Fibroblast of skin of right biceps (primary cell): ENCODE measurements at places on chromosomes 7 and 10.
A peak's percentile ranks its signal among the peaks of the same experiment; 100 is the strongest.

DNA sequence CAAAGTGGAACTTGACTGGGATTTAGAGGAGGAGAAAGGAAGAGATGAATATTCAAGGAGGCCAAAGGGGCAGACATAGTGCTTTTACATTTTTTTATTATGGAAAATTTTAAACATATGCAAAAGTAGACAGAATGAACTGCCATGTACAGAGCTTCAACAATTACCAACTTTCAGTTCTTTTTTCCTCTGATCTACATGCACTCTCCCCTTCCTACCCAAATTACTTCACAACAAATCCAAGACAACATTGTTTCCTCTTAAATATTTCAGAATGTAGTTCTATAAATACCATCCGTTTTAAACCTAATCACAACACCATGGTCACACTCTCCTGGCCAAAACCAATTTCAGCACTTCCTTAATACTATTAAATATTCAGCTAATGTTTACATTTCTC, 83.5 kb upstream of the FZD1 start:
- DNase-seq: no peak

DNA sequence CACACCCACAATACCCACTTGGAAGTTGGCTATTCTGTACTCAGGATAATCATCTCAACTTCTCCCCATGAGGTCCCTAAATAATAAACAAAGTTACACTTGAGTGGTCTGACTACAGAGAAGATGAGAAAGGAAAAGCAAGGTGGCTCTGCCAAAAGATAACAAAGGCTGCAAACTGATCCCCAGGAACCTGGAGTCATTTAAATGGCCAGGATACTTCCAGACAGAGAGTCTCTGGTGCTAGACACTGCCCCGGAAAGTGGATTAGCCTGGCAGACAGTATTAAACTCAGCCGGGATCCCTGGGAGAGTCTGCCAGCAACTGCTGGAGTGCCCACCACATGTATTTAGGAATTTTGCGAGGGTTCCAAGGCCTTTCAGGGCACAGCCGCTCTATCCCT, 93.7 kb downstream of the DGKI start:
- DNase-seq: no peak

DNA sequence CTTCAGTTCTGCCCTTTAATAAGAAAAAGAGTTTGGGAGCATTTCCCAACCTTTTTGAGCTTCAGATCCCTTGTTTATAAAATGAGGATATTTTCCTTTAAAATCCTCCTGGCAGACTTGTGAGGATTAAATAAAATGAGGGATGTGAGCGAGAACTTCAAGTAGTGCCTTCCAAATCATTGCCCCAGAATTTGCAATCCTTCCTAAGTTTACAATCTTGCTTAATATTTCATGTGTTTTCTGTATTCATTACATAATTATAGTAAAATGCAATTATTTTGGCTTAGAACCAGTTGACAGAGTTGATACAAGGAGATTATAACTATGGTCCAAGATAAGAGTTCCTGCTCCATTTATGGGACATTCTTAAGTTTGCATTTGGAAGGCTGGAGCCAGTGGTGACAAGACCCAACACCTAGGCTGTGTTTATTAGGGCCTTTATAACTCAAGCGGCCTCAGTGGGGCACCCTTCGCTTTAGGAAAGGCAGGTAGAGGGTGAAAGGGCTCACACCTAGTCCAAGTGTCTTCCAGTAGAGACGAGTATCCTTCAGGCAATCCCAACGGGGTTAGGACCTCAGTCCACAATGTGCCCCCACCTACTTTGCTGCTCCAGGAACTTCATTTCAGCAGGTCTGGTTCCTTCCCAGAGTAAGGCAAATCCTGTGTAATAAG, 317.5 kb downstream of the WDR11 start:
- DNase-seq: no peak

DNA sequence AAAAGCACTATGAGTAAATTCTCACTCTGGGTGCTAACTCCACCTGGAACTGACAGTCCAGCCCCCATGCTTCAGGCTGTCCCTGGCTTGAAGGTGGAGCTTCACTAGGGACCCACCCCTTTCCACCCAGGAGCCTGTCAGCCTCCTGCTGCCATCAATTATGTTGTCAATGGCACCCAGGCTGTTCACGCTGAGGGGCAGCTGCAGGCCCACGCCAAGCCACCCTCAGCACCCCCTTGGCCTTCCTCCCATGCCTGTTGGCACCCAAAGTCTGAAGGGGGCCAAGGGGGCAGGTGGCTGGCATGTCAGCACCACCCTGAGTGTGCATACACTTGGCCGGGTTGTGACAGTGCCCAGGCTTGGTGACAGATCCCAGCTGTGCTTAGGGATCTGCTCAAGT, 149.3 kb downstream of the NXPH1 start:
- DNase-seq: no peak

- DNase-seq: no peak
Measured at GRCh38 chr7:151107882-151108281, 21.6 kb downstream of the AGAP3 start.

- peak; percentile 51 for DNase-seq
Measured at GRCh38 chr7:46682836-46683624, 762.0 kb upstream of the IGFBP3 start.

- DNase-seq: no peak
Measured at GRCh38 chr10:97336942-97337831, 2.7 kb upstream of the FRAT2 start.

DNA sequence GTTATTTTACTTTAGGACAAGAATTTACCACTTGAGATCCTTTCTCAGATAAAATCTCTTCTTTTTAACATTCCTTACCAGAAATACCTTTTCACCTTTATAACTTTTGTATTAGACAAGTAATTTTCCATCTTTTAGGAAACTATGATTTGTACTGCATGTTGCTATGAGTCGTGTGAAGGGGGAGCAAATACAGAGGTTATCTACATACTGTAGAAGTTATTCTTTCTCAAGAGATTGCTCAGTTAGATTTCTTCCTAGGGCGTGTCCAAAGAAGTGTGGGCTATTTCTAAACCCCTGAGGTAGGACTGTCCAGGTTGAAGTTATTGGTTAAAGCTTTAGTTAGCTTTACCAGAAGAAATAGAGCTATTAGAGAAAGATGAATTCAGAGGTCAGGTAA, 30.2 kb upstream of the ARHGAP12 start:
- no peak for DNase-seq

- peak; percentile 94 for DNase-seq
Measured at GRCh38 chr10:104297697-104298660, 29.0 kb downstream of the GSTO2 start.

- no peak for DNase-seq
Measured at GRCh38 chr10:128052696-128053095, 73.5 kb downstream of the MKI67 start.

GRCh38 chr10:82768040-82768439, 893.0 kb downstream of the NRG3 start:
- no peak for DNase-seq

GRCh38 chr10:89479771-89480446, 55.5 kb downstream of the SLC16A12 start:
- peak; percentile 30 for DNase-seq

GRCh38 chr7:16462431-16462889, 3.1 kb downstream of the SOSTDC1 start:
- no peak for DNase-seq
